ENCODE measurements at places on chromosomes 5 and 9.

- no peak for DNase-seq
Measured at GRCh38 chr9:113177251-113177650, 26.4 kb downstream of the SLC31A2 start.

DNA sequence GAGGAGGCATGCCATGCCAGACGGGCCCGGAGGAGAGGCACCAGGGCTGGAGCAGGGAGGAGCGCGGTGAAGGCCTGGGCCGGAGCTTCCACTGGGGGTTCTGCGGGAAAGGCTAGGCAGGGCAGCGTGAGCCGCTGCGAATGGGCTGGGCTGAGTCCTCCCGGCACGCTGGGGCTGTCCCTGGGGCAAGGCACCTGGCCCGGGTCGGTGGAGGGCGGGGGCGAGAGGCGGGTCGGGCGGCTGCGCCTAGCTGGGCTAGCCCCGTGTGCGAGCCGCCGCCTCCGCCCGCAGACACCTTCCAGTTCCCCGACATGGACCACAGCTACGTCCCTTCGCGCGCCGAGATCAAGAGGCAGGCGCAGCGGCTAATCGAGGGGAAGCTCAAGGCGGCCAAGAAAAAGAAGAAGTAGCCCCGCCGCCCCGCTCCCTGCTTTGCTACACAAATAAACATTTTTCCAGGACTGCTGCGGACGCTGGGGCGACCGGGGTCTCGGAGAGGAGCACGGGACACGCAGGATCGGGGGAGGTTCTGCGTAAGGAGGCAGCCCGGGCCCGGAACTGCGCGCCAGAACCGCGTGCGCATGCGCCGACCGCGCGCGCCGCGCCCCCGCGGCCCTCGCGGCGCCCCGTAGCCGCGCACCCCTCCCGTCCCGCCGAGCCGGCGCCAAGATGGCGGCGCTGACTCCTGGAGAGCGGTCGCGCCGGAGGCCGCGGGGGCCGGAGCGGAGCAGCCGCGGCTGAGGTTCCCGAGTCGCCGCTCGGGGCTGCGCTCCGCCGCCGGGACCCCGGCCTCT, at the start of gene RABL6:
TSS of gene RABL6 (plus strand) at position 668 of the 794 bp plus-strand sequence. CDS start 249 bp downstream, outside the sequence.
- peak; percentile 82 for DNase-seq

GRCh38 chr5:14406554-14406849, 175.1 kb upstream of the OTULINL start:
- no peak for DNase-seq

DNA sequence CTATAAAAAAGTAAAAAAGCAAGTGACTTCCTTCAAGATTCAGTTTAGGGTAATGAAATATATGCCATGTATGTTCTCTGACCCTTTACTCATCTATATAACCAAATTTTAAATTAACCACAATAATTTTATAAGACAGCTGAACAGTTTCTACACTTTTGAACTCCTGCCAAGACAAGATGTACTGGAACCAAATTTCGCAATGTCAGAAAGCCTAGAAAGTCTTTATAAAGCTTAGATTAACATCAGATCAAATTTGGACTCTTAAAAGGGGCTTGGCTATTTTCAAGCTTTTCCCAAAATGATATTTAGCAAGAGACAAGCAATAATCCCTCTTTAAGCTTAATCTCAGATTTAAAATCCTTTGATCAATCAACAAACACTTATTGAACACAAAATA, 362.6 kb downstream of the PTPRD start:
- peak; percentile 29 for DNase-seq

DNA sequence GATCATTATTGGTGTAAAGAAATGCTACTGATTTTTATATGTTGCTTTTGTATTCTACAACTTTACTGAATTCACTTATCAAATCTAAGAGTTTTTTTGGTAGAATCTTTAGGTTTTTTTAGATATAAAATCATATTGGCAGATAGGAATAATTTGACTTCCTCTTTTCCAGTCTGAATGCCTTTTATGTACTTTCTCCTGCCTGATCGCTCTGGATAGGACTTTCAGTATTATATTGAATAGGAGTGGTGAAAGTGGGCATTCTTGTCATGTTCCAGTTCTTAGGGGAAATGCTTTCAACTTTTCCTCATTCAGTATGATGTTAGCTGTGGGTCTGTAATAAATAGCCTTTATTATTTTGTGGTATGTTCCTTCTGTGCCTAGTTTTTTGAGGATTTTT, 8.3 kb downstream of the AHRR start:
- no peak for DNase-seq

DNA sequence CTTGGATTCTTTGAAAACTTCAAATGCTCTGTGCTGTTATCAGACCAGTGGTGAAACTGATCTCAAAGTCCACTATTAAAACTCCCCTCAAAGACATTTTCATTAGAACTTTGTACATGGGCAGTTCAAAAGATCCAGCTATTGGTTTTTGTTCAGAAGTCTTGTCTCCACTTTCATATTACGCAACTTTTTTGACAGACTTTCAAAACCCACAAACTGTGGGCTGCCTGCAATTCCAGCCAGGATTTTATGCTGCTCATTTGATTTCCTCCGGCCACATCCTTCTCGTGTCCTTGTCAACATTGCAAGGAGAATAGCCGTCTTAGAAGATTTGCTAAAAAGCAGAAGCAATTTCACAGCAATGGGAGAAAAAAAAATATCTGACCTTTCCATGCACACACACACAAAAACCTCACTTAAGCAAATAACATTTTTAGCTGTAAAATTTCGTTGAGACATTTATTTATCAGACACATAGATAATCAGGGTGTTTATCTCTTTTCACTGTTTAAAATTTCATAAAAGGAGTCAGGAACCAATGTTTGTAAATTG, 1990.5 kb downstream of the MAT2B start:
- peak; percentile 22 for DNase-seq

- no peak for DNase-seq
Measured at GRCh38 chr5:173739741-173740140, 123.3 kb upstream of the BOD1 start.

DNA sequence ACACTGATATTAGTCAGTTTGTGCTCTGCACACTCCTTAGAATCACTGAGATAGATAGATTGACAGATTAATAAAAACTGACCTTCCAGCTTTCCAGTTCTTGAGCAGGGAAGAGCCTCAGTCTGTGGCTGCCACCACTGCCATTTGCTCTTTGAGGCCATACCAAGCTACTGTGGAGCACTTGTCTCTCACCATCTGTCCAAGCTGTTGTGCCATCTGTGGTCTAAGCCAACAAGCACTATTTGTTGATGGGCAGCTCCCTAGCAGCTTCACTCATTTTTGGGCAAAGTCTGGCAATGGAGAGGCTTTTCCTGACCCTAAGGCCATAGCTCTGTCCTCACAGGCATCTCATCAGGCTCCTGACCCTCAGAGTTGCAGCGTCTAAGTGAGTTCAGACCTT, 30.4 kb downstream of the HTR1A start:
- no peak for DNase-seq

DNA sequence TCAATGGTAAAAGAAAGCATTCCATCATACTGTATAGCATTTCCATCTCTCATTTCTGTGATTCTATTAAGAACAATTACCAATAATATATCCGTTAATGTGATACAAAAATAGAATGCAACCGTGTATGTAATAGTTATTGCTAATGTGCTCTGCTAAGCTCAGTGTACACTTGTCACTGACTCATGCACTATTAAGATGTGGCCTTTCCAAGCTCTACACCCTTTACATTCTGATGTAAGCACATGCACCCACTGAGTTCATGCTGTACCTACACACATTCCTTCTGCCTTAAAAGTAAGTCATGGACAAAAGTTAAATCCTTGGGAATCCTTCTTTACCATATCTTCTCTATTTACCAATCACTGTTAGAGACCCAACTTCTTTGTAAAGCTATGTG, 319.1 kb downstream of the ZSWIM6 start:
- no peak for DNase-seq

GRCh38 chr9:976258-976942, at the start of gene DMRT3:
TSS of gene DMRT3 (plus strand) at chr9:976655. CDS start at chr9:977002, 347 bp downstream.
- DNase-seq = no peak
